Diencephalon (tissue), 1 donor: ENCODE measurements at places on chromosomes 13 and 19. TPM values are rescaled to one million over a fixed set of nuclear protein-coding genes. Genes with fewer than 3 reads are reported as not detected.

Gene IRGC
- total RNA-seq: not detected

Gene PGLYRP1
- total RNA-seq: not detected

Gene ZAR1L
- total RNA-seq: not detected

Gene NCAN
- total RNA-seq: 241 TPM

Gene SYNGR4
- not detected for total RNA-seq

Gene HDGFL2
- 39.4 TPM for total RNA-seq

Gene PABPC3
- total RNA-seq: 0.69 TPM

Gene GPC6
- 19.8 TPM for total RNA-seq

Gene NDUFB7
- 169 TPM for total RNA-seq

Gene IZUMO4
- 8.5 TPM for total RNA-seq

Gene ADGRE3
- total RNA-seq: not detected

Gene TNPO2
- total RNA-seq: 137 TPM

Gene MYPOP
- total RNA-seq: 1.4 TPM

Gene FUT1
- total RNA-seq: 10.8 TPM

Gene GET3
- 71.5 TPM for total RNA-seq

Gene TMPRSS9
- total RNA-seq: 0.23 TPM

Gene CACNG7
- 14.1 TPM for total RNA-seq

Gene MCEMP1
- not detected for total RNA-seq

Gene METTL21C
- total RNA-seq: 0.69 TPM

Gene TLE6
- 3.9 TPM for total RNA-seq

Gene POSTN
- total RNA-seq: 4.8 TPM

Gene EBI3
- total RNA-seq: 0.23 TPM

Gene STAP2
- 0.69 TPM for total RNA-seq

Gene SSC5D
- 0.23 TPM for total RNA-seq

Gene DACT3
- total RNA-seq: 24.0 TPM

Gene RASIP1
- total RNA-seq: 4.8 TPM

Gene NXNL1
- not detected for total RNA-seq

Gene KIR3DL1
- not detected for total RNA-seq
